ENCODE measurements at places on chromosomes 6 and 20.

DNA sequence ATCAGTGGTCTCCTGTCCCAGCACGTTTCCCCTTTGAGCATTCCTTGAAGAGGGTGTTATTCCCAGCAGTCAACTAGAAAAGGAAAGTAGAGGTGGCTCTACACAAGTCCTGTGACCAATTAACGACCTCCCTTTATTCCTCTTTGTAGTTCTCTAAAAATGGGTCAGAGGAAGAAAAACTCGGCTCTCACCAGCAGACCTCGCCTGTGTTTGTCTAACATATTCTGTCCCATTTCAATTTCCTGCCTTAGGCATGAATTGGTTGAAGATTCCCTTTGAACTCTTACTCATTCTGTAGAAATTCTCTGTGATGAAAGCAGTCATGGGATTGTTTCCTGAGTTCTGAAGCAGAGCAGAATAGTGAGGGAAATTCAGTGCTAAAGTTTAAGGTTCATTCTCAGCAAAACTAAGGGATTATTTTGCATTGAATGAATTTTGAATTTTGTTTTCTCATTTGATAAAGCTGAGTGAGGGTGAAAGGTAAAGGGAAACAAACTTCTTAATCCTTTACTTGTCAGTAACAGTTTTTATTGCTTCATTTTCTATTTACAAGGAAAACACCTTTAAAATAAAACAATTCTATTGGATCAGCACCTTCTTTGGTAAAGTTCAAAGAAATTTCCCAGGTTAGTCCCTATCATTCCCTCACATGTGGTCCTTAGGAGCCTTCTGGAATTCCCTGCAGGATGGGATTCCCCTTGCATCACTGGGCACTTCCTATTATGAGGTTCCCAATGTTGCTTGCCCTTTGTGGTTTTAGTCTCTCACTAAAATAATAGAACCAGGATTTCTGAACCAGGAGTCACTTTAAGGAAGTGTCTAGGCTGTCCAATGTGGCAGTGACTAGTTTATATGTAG is 105.8 kb downstream of the SLX4IP start:
- no peak for DNase-seq

- no peak for DNase-seq
These were observed 148.3 kb downstream of the HACE1 start for GRCh38 chr6:104711371-104711770.

DNA sequence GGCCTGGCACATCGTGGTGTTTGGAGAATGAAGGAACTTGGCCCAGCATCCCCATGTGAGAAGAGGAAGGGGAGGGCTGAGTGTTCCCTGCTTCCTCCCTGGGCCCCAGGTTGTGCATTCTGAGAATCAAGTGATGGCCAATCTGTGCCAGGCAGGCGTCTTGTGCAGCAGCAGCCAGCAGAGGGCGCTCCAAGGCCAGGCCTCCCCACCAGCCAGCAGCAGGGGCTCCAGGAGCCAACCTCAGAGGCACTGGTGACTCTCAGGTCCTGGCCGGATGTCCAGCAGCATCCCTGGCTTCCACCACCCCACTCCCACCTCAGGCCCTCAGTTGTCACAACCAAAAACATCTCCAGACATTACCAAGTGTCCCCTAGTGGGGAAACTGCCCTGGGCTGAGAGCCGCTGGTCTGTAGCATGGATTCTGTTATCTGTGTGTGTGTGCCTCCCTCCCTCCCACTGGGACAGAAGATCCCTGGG is 192.0 kb downstream of the PREX1 start:
- peak; percentile 96 for DNase-seq

- no peak for DNase-seq
These were observed 167.1 kb downstream of the PHF3 start for GRCh38 chr6:63802606-63803206.
